Gastrocnemius medialis (tissue), 4 donors: ENCODE measurements at places on chromosomes 6 and 20. TPM values are rescaled to one million over a fixed set of nuclear protein-coding genes. Genes with fewer than 3 reads are reported as not detected.

DNA sequence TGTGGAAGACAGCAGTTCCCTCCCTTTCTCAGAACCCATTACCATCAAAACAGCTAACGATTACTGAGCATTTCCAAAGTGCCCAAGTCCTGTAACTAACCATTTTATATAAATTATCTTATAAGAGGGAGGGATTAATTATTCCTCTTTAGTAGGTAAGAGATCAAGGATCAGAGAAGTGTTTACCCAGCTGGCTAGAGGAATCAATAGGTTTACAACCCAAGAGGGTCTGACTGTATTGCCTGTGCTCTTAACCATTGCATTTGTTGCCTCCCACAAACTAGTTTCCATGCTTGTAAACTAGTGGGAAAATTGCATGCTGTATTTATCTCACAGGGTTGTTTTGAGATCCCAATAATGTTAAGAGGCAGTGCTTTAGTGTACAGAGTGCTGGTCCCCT is 3.7 kb upstream of the DBNDD2 start:
- no peaks in the 10 kb centered on the region for H3K27me3 ChIP-seq
- no peaks in the 10 kb centered on the region for H3K36me3 ChIP-seq
- no peak for DNase-seq
- no peak overlapping the region for H3K27ac ChIP-seq
- no peak overlapping the region for H3K4me3 ChIP-seq
- peaks cover 20% of the 10 kb centered on the region for H3K4me1 ChIP-seq

DNA sequence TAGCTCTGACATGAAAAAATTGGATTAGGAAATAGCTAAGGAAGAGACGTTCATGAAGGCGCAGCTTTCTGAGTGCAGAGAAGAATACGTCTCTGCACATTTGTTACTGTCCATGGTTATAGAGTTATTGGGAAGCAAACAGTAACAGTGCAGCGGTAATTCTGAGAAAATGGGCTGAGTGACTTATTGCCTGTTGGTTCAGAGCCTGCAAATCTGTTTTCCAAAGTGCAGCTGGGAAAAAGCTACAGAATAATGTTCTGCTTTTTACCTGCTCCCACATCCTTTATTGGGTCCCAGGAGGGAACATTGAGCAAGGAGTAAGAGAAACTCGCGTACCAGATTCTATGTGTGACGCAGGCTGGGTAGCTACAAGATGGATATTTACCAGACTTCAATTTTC is 160.2 kb downstream of the BTBD3 start:
- H3K4me3 ChIP-seq: no peak overlapping the region
- DNase-seq: no peak
- no peaks in the 10 kb centered on the region for H3K36me3 ChIP-seq
- no peak overlapping the region for H3K27ac ChIP-seq
- no peaks in the 10 kb centered on the region for H3K27me3 ChIP-seq

DNA sequence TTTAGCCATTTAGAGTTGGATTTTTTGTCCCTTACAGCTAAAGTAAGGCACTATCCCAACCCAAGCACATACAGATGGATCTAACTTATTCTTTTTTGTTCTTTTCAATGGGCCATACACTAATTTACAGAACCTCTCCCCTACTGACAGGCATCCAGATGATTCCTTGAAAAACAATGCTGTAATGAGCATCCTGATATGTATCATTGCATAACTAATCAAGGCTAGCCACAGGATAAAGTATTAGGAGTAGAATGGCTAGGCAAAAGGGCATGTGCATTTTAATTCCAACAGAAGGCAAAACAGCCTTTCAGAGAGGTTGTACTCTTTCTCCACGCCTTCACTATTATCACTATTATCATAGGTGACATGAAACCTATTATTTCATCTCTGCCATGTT is 54.1 kb downstream of the ELOVL5 start:
- DNase-seq: no peak
- H3K36me3 ChIP-seq: no peaks in the 10 kb centered on the region
- H3K27me3 ChIP-seq: no peaks in the 10 kb centered on the region
- no peak overlapping the region for H3K27ac ChIP-seq
- no peaks in the 10 kb centered on the region for H3K4me1 ChIP-seq
- H3K4me3 ChIP-seq: no peak overlapping the region

- no peaks in the 10 kb centered on the region for H3K27me3 ChIP-seq
- DNase-seq: no peak
- no peaks in the 10 kb centered on the region for H3K36me3 ChIP-seq
- H3K4me3 ChIP-seq: no peak overlapping the region
- H3K4me1 ChIP-seq: peaks cover 41% of the 10 kb centered on the region
These were observed 210.8 kb downstream of the ARHGAP18 start for GRCh38 chr6:129498950-129499842.

- no peaks in the 10 kb centered on the region for H3K4me1 ChIP-seq
- DNase-seq: no peak
- H3K27ac ChIP-seq: no peak overlapping the region
- H3K4me3 ChIP-seq: no peak overlapping the region
- H3K36me3 ChIP-seq: peaks cover 82% of the 10 kb centered on the region
These were observed 47.1 kb downstream of the DST start for GRCh38 chr6:56595490-56596122.

DNA sequence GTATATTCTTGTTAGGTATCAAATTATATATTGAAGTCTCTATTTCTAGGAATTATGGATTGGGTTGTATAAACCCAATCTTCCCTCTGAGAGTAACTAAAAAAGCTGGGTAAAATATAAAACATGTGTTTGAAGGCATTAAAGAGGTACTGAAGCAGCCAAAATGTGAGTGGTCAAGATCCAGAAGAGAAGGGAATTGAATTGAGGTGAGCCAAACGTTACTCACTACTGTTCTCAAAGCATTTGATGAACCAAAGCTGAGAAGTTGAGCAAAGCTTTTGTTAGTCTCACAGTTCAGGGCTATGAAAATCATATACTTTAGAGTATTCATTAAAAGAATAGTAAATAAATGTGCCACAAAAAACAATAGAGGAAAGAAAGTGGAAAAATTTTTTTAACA is 365.8 kb downstream of the BCKDHB start:
- H3K4me3 ChIP-seq: no peak overlapping the region
- H3K4me1 ChIP-seq: peaks cover 5% of the 10 kb centered on the region
- H3K36me3 ChIP-seq: no peaks in the 10 kb centered on the region

DNA sequence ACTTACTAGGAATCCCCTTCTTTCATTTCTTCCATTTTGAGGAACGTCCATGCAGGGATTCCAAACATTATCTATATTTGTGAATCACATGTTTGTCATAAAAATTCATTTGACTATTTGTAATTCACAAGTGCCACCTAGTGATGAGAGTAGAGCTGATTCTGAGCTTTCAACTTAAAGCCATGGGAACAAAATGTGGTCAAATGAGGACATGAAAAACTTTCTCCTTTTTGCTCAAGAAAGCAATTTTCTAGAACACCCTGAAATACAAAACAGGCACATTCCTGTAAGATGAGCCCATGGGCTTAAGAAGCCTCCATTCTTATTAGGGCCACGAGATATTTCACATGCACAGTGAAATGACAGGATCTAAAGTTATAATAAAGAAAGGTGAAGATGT is 12.3 kb downstream of the MAP3K7 start:
- H3K27ac ChIP-seq: no peak overlapping the region
- H3K36me3 ChIP-seq: no peaks in the 10 kb centered on the region

GRCh38 chr20:19769507-19769906 is 11.4 kb downstream of the RIN2 start:
- no peaks in the 10 kb centered on the region for H3K36me3 ChIP-seq
- peak overlapping the region; percentile 27 for H3K27ac ChIP-seq

GRCh38 chr20:44066645-44067606 is 120.1 kb downstream of the JPH2 start:
- H3K4me1 ChIP-seq: no peaks in the 10 kb centered on the region
- no peak overlapping the region for H3K4me3 ChIP-seq
- no peaks in the 10 kb centered on the region for H3K36me3 ChIP-seq
- H3K27ac ChIP-seq: no peak overlapping the region
- DNase-seq: no peak

- no peaks in the 10 kb centered on the region for H3K36me3 ChIP-seq
- H3K27ac ChIP-seq: no peak overlapping the region
- no peak for DNase-seq
- H3K4me1 ChIP-seq: peaks cover 9% of the 10 kb centered on the region
- H3K4me3 ChIP-seq: no peak overlapping the region
- H3K27me3 ChIP-seq: no peaks in the 10 kb centered on the region
These were observed 61.7 kb downstream of the RIPOR3 start for GRCh38 chr20:50629670-50630045.

GRCh38 chr20:47055699-47056369 is 161.2 kb downstream of the EYA2 start:
- H3K36me3 ChIP-seq: no peaks in the 10 kb centered on the region
- no peak overlapping the region for H3K27ac ChIP-seq
- H3K27me3 ChIP-seq: no peaks in the 10 kb centered on the region
- H3K4me3 ChIP-seq: no peak overlapping the region
- H3K4me1 ChIP-seq: no peaks in the 10 kb centered on the region

- no peak for DNase-seq
- no peak overlapping the region for H3K27ac ChIP-seq
- no peaks in the 10 kb centered on the region for H3K27me3 ChIP-seq
- H3K36me3 ChIP-seq: peaks cover 50% of the 10 kb centered on the region
- H3K4me3 ChIP-seq: no peak overlapping the region
- no peaks in the 10 kb centered on the region for H3K4me1 ChIP-seq
These were observed 17.9 kb upstream of the ANKRD60 start for GRCh38 chr20:58246346-58246745.

GRCh38 chr20:44736170-44737021 is 9.3 kb upstream of the KCNK15 start:
- H3K4me3 ChIP-seq: no peak overlapping the region
- H3K36me3 ChIP-seq: no peaks in the 10 kb centered on the region
- no peak overlapping the region for H3K27ac ChIP-seq
- peak; percentile 56 for DNase-seq
- H3K4me1 ChIP-seq: peaks cover 23% of the 10 kb centered on the region

GRCh38 chr6:158611541-158612370 is 32.8 kb downstream of the DYNLT1 start:
- DNase-seq: no peak
- H3K4me1 ChIP-seq: no peaks in the 10 kb centered on the region
- no peaks in the 10 kb centered on the region for H3K27me3 ChIP-seq
- H3K36me3 ChIP-seq: peaks cover 32% of the 10 kb centered on the region
- no peak overlapping the region for H3K4me3 ChIP-seq

DNA sequence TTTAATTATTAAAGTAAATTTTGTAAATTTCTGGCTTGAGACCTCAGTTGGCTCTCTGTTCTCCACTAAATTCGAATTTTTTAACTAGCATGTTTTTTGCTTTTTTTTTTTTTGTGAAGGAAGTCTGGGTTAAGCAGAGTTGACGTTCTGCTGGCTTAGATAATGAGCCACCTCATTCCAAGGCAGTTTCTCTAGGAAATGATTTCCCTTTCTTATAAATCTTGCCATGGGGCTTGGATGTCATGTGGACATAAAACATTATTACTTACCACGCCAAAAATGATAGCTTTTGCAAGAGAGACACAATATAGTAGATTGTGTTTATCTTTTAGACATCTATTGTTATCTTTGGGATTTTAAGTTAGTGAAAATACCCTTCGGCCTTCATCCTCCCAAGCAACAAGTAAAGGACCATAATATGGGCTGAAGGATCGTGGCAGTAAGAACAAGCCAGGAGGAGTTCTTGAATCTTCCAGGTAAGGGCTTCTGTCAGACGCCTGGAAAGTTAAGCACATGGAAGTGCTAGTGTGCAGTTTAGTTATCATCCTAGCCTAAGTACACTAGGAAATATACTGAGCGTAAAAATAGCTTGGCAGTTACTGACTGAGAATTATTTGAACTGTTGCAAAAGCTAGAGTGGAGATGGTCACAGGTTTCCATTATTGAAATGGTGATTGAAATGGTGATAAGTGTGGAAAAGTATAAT is 30.7 kb downstream of the ADGRG6 start:
- H3K27me3 ChIP-seq: no peaks in the 10 kb centered on the region
- no peaks in the 10 kb centered on the region for H3K4me1 ChIP-seq
- DNase-seq: no peak

DNA sequence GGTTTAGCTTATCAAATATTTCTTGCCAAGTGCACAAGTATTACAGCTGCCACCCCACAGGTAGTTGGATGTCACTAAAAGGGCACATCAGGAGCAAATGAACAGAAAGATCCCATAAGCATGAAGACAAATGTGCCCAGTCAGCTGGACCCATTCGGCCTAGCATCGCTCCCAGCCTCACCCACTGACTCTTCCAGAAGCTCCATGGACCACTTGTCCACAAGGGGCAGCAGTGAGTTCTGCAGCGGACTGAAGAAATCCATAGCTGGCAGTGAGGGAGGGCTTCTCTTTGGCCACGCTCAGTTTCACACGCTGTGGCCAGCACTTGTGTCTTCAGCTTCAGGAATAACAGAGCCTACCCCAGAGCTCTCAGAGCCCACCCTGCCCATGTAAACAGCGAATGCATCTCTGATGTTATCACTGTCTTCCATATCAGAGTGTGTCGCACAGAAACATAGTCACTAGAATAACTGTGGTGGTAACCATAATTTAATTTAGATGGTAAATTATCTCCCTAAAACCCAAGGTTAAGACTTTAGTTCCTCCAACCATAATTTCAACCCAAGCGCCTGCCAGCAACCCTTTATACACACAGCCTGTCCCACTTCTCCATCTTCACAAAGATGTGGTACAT is 15.8 kb downstream of the CGA start:
- H3K36me3 ChIP-seq: no peaks in the 10 kb centered on the region
- H3K4me3 ChIP-seq: no peak overlapping the region
- peak; percentile 28 for DNase-seq

DNA sequence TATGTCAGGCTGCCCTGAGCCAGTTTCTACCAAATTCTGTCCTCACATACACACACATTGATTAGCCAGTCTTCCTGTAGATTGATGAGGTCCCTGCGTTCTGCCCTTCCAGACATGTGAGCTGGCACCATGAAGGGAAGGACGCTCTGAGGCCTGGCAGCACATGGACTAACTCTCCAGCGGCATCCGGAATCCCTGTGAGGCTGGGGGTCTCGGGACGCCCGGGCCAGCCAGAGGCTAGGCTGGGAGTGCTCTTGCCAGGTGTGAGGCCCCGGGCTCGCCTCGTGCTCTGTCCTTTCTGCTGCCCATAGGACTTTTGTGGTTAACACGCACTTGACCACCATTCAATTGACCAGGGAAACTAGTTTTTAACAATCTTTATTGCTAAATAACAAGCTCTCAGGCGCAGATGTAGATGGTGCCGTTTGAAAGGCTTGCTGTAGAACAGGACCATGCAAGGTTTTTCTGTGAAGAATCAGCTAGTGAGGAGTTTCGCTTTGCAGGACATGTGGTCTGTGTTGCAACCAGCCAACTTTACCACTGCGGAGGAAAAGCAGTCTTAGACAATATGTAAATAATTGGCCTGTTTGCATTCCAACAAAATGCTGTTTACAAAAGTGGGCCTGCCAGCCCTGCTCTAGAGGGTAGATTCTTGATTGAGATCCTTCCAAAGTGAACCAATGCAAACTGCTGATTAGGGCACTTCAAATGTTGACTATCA is 29.3 kb downstream of the FOXF2 start:
- DNase-seq: no peak
- no peak overlapping the region for H3K4me3 ChIP-seq
- H3K27ac ChIP-seq: no peak overlapping the region
- no peaks in the 10 kb centered on the region for H3K27me3 ChIP-seq

- H3K36me3 ChIP-seq: no peaks in the 10 kb centered on the region
- DNase-seq: no peak
- no peak overlapping the region for H3K4me3 ChIP-seq
- no peaks in the 10 kb centered on the region for H3K4me1 ChIP-seq
- H3K27ac ChIP-seq: no peak overlapping the region
These were observed 47.7 kb upstream of the POLR1H start for GRCh38 chr6:30013291-30013922.

ABCC10 gene
- 9.2 TPM for total RNA-seq

TBXT gene
- total RNA-seq: not detected

PAX1 gene
- not detected for total RNA-seq

MCCD1 gene
- total RNA-seq: not detected

LST1 gene
- total RNA-seq: 1.6 TPM

ALDH8A1 gene
- 0.55 TPM for total RNA-seq

GSTA5 gene
- total RNA-seq: not detected

CDH4 gene
- total RNA-seq: 1.1 TPM

HNF4A gene
- 0.51 TPM for total RNA-seq

PDYN gene
- not detected for total RNA-seq
